ENCODE measurements at places on chromosomes 1 and 21.

- DNase-seq, result no peak
These were observed 74.0 kb downstream of the FOXD2 start for GRCh38 chr1:47511825-47512224.

DNA sequence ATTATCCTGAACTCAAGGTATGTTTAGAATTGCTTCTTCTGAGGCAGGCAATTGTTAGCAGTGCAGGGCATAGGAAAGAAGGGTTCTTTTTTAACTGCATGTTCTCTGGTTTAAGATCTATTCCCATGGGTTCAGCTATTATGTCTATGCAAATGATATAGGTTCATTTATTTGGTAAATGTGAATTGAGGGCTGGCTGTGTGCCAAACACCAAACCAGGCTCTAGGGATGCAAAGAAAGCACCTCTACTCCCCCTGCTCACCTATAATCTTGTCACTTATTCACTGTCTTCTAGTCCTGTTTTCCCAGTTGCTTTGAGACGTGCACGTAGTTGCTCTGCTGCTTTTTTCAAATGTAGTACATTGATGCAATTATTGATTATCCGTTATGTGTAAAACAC is 691 bp upstream of the KIFAP3 start:
- peak; percentile 42 for DNase-seq

GRCh38 chr1:22333516-22334121 is 118.0 kb upstream of the ZBTB40 start:
- DNase-seq, result no peak

DNA sequence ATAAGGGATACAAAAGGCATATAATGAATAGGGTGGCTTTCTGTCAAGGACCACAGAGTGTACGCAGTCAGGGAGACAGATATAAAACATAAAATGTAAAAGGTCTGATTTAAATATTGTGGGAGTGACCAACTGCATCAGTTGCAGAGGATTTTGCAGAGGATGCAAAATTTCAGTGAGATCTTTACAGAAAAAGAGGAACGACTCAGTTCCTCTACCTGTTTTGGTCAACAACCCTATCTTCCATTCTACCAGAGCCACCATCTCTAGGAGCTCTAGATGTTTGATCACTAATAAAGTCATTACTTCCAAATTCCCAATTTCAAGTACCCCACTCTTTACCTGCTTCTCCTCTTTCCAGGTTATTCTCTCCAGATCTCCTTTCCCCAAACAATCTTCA is 16.5 kb downstream of the SOD1 start:
- DNase-seq, result no peak

DNA sequence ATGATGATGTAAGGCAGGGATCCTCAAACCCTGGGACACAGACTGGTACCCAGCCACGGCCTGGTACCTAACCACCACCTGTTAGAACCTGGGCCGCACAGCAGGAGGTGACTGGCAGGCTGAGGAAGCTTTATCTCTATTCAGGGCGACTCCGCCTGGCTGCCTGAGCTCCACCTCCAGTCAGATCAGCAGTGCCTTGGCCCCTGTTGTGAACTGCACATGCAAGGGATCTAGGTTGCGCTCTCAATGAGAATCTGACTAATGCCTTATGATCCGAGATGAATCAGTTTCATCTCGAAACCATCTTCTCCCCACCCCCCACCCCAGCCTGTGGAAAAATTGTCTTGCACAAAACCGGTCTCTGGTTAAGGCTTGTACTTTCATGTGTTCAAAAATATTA is 4.2 kb downstream of the RNPC3 start:
- DNase-seq, result no peak

DNA sequence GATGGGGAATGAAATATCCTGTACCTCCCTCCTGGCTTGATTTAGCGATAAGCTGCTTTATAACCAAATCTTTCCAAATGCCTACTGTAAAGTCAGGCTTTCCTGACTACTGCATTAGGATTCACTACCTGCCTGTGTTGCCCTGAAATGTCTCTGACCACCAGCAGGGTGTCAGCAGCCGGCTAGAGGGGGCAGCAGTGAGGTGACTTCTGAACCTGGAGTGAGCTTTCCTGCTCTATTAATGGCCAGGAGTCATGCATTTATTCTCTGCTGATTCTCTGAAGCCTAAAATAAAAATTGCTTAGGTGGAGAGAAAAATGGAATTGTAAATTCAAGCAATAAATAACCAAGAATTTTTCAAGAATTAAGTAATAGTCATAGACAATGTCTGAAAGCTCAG is 2.5 kb downstream of the BACE2 start:
- DNase-seq, result no peak

DNA sequence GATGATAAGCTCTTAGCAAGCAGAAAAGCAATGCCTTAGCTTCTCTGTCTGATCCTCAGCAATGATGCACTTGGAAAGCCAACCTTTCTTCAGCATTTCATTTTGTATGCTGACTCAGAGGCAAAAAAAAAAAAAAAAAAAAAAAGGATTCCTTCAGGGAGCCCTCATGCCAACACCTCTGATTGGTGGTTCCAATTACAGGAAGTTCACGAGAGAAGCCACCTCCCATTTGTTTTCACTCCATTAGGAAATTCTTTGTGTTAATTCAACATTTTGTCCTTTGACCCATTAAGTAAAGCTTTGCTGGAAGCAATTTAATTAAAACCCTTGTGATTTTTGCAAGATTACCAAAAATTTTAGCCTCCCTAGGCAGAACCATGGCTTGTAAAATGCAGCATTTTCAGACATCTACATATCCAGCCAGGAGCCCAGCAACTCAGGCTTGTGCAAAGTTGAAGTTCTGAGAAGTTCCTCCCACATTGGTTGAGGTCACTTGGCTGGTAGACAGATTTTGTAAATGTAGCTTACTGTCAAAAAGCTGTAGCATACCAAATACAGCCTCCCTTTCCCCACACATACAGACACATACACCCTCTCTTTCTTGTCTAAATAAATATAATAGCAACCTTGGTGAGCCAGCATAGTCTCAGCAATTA is 27.1 kb upstream of the VTCN1 start:
- no peak for DNase-seq

GRCh38 chr1:186577216-186577615 is 103.0 kb downstream of the PTGS2 start:
- no peak for DNase-seq

DNA sequence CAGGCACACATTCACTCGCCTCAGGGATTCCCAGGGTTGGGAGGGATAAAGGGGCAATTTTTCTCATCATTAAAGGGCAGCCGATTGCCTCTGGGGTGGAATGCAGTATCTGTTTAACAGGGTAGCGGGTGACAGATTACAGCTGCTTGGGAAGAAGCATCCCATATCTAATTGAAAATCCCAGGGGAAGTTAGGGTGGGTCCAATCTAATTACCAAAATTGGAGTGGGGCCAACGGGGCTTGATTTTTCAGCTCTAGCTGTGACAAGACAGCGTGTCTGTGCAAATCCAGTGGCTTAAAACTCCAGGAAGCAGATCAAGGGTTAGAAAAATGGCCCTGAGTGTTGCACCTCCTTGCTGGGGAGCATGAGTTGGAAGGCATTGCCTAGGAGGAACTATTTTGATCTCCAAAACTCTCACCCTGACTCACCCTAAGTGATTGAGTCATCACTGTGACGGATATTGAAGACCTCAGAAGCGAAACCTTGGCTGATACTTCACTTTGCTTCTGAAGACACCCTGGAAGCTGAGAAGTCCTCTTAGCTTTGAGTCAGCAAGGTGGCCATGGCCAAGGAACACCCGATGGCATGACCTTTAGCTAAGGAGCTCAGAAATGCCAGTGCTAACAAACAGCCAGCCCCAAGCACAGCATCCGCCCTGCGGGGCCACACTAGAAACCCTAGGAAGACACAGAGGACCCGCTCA is 46.0 kb downstream of the GRHL3 start:
- DNase-seq, result no peak

GRCh38 chr1:240319998-240320397 is 228.3 kb downstream of the FMN2 start:
- DNase-seq, result no peak

DNA sequence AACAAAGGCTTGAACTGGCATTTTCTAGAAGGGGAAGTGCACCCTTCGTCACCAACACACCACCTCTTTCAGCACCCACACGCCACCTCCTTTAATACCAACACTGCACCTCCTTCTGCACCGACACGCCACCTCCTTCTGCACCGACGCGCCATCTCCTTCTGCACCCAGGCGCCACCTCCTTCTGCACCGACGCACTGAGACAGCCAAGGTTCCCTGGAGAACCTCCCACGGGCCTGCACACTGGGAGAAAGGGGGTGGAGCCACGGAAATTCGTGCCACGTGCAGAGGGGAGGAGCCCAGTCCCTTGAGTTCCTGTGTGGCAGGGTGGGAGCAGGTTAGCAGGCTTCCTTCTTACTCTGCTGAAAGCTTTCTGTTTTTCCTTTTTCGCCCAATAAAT is 327.9 kb upstream of the C1orf174 start:
- peak; percentile 86 for DNase-seq

DNA sequence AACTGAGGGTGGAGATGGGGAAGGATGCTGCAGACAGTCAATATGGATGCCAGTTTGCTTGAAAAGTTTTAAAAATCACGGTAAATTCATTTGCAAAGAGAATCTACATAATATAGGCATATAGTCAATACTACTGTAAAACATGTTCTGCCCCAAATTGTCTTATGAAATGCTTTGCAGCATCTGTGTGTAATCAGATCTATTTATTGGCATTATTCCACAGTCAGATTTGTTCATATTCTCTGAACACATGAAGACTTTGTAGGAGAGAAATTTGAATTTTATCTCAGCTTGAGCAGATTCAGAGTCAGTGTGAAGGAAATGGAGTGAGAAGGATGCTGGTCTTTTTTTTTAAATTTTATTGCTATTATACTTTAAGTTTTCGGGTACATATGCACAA is 88.5 kb downstream of the PLPPR4 start:
- DNase-seq, result no peak

DNA sequence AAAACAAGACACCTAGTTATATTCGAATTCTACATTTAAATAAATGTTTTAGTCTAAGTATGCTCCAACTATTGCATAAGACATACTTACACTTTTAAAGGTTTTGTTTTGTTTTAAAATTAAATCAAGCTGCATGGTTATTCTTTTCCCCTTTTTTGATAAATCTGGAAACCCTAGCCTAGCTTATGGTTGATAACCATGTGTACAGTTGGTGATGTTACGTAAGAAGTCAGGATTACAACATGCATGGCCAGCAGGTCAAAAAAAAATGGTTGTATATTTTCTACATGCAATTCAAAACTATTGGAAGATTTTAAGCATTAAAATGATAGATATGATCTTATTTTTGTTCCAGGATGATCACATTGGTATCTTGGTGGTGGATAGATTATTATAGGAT is 1600.6 kb downstream of the PLA2G4A start:
- DNase-seq, result no peak

DNA sequence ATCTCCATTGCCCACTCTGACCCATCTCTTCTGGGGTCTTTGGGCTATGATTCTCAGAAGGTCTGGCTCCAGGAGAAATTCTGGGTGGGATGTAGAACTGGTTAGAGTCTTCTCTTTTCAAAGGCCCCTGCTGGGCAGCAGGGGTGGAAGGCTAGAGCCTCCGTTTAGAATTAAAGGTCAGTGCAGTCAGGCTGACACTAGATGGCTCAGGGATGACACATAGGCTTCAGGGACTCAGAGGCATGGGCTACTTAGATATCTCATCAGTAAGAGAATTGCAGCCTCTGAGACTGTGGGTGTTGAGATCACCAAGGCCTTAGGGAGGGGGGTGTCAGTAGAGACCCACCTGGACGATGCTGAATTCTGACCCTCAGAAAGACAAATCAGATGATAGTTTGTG is 12.6 kb upstream of the PPM1J start:
- no peak for DNase-seq

DNA sequence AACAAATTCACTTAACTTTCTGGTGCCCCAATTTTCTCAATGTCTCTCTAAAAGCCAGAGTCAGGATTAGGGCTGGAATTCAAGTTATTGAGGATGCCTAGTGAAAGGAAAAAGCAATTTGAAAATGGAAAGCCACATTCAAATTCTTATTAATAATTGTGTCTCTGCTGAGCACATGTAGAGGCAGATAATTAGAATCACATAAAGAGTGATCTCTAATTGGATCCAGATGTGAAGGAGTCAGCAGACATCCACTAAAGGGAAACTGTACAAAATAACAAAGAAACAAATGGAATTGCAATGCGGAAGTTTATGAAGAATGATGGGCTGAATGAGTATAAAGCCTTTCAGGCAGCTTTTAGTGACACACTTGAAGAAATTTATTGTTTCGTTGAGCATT is 482.6 kb downstream of the TTLL7 start:
- DNase-seq, result no peak

GRCh38 chr1:61341426-61341825 is 259.1 kb downstream of the NFIA start:
- no peak for DNase-seq

DNA sequence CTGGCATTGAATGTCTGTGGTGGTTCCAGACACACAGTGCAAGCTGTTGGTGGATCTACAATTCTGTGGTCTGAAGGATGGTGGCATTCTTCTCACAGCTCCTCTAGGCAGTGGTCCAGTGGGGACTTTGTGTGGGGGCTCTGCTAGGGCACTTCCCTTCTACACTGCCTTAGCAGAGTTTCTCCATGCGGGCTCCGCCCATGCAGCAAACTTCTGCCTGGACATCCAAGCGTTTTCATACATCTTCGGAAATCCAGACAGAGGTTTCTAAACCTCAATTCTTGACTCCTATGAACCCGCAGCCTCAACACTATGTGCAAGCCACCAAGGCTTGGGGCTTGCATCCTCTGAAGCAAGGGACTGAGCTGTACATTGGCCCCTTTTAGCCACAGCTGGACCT is 43.0 kb downstream of the RGS18 start:
- DNase-seq, result no peak

GRCh38 chr1:8161546-8162105 is 135.5 kb upstream of the ERRFI1 start:
- no peak for DNase-seq

Measured in NCI-H1436 (cell line).